ENCODE measurements at places on chromosomes 2 and 18.

GRCh38 chr18:31261792-31262582, 56.0 kb upstream of the DSG1 start:
- no peak for DNase-seq

- DNase-seq = no peak
Measured at GRCh38 chr18:73831688-73832087, 315.9 kb downstream of the FBXO15 start.

GRCh38 chr2:68287580-68288441, 31.9 kb downstream of the CNRIP1 start:
- no peak for DNase-seq

GRCh38 chr2:12733846-12734245, 17.1 kb downstream of the TRIB2 start:
- no peak for DNase-seq

DNA sequence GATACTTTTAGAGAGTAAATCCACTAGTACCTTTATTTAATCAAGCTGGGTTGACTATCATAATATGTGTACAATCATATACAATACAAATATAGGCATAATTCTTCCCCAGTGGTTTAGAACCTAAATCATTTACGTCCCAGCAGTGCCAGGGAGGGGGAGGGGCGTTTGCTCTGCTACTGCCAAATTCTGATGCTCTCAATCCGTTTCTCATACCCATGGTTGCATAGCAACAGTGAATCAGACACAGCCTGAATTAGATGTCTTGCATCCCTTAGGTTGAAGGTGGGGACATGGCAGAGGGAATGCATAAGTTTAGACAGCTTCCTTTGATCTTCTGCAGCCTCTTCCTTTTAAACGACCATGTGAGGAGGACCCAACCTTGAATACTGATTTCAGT, 135.4 kb downstream of the ABCA12 start:
- no peak for DNase-seq

GRCh38 chr2:84940088-84940470, 30.9 kb upstream of the KCMF1 start:
- DNase-seq = no peak

- DNase-seq = no peak
Measured at GRCh38 chr2:196144513-196145126, 26.8 kb downstream of the STK17B start.

DNA sequence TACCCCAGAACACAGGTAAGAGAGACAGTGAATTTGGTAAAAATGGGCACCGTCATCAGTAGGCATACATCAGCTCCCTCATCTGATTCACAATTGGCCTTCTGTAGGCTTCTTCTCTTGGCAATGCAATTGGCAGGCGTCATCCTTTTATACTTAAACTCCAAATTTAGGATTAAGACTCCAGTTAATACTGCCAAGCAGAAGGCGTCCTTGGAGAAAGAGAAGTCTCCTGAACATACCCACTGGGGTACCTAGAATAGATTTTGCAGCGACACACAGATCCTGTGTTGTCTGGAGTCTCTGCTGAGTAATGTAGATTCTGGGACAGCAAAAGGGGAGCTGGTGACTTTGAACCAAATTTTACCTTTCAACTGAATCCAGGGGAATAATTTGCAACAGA, 592 bp upstream of the METAP1D start:
- no peak for DNase-seq

DNA sequence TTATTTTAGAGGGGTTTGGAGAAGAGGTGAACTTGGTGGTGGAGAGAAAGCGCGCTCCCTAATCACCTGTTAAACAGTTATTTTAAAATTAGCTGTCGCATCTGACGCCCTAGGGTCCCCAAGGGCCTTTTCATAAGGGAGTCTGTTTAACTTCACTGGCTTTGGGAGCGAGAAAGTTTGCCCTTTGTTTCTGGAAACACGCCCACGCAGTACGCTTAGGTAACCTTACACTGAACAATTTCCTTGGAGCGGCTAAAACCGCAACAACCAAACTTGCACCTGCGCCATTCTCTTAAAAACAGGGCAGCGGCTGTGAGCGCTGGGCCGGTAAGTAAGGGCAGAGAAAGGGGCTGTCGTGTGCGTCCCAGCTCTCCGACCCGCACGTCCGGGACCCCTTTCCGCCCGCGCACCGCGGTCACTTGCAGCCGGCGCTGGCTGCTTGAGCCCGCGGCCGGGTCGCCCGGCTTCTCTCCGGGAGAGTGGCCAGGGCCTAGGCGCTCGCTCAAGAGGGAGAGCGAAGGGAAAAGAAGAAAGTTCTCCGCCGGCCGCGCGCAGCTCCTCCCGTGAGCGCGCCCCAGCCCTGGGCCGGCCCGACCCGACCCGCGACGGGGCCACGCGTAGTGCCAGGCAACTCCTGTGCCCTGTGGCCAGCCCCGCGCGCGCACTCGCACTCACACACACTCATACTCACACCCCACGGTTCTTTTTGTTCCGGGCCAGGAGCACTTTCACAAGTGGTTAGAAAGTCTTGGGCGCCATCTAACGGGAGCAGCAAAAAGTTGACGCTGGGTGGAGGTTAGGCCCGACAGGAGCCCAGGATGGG, 19.2 kb downstream of the POU3F3 start:
- DNase-seq = peak; percentile 64

GRCh38 chr18:9103376-9103873, 926 bp downstream of the NDUFV2 start:
- no peak for DNase-seq

DNA sequence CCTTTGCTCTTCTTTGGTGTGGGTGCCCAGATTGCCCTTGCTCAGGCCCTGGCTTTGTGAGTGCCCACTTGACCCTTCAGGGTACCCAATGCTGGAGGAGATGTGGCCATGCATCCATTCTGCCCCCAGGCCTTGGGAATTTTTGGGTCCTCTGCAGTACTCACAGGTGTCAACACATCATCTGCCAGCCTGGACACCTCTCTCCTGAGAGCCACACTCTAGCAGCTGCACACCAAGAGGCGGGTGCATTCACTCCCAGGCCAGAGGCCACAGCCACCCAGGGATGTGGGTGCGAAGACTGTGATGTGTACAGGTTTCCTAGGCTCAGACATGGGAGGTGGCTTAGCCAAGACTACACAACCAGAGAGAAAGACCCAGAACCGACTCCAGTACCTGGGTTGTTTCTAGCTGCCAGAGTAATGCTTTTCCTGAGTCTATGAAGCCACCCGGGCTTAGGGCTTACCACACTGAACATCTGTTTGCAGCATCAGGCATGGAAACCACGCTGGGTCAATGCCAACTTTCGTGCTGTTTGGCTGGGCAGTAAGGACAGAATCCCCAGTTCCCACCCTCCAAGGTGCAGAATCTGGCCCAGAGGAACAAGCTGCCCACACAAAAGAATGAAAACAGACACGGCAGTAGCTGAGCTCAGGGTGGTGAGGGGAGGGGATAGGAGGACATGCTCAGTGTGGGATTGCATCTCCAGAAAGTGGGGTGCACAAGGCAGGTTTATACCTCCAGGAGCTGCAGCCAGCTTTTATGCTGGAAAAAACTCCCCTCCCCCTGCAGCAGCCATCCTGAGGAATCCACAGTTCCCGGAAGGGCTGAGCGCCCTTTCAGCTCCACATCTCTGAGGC, 40.1 kb downstream of the KCNF1 start:
- no peak for DNase-seq

GRCh38 chr2:71126957-71127356, 3.1 kb downstream of the MCEE start:
- no peak for DNase-seq

- DNase-seq = no peak
Measured at GRCh38 chr2:207143215-207144172, 22.3 kb downstream of the KLF7 start.

- DNase-seq = no peak
Measured at GRCh38 chr18:13418013-13418710, 199.6 kb downstream of the LDLRAD4 start.

- no peak for DNase-seq
Measured at GRCh38 chr2:238573065-238573778, 146.5 kb downstream of the ASB1 start.
